ENCODE measurements at places on chromosomes 4 and X.

DNA sequence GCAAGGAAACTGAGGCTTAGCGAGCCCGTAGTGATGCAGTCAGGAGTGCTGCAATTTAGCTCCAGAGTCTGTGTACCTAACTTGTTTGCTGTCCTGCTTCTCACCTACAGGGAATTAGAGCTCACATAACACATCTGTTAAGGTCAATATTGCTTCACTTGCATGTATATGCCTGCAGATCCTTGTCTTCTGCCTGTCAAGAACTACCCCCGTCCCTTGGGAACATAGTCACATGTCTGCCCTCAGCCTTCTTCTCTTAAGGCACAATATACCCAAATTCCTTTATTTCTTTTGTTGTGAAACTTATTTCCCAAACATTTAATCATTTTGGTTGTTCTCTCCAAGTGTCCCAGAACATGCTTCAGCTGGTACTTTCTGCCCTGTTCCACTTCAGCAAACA is 103.3 kb upstream of the LEF1 start:
- no peak for DNase-seq

DNA sequence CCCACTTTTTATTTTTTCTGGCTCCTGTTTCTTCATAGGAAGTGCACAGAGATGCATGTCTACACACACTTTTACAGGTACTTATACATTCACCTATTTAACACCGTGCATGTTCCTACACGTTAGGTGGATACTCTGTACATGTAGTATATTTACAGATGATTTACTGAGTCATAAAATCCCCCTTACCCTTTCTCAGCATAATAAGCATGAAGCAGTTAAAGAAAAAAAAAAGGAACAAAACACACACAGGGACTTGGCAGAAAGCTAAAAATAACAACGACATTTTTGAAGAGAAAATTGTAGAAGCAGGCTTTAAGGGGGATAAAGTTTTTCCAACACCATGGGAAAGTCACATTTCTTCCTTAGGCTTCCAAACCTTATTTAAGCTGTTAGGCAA is 96.4 kb upstream of the IQCM start:
- DNase-seq: no peak

DNA sequence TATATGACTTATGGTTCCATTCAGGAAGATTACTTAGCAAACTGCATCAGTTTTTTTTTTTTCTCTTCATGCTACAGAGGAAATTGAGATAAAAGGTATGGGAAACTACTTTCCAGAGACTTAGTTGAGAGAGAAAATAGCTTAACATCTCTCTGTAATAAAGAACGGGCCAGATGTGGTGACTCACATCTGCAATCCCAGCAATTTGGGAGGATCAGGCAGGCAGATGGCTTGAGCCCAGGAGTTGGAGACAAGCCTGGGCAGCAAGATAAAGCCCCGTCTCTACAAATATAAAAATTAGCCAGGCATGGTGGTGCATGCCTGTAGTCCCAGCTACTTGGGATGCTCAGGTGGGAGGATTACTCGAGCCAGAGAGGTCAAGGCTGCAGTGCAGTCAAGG is 271.2 kb upstream of the TENM3 start:
- DNase-seq: no peak

DNA sequence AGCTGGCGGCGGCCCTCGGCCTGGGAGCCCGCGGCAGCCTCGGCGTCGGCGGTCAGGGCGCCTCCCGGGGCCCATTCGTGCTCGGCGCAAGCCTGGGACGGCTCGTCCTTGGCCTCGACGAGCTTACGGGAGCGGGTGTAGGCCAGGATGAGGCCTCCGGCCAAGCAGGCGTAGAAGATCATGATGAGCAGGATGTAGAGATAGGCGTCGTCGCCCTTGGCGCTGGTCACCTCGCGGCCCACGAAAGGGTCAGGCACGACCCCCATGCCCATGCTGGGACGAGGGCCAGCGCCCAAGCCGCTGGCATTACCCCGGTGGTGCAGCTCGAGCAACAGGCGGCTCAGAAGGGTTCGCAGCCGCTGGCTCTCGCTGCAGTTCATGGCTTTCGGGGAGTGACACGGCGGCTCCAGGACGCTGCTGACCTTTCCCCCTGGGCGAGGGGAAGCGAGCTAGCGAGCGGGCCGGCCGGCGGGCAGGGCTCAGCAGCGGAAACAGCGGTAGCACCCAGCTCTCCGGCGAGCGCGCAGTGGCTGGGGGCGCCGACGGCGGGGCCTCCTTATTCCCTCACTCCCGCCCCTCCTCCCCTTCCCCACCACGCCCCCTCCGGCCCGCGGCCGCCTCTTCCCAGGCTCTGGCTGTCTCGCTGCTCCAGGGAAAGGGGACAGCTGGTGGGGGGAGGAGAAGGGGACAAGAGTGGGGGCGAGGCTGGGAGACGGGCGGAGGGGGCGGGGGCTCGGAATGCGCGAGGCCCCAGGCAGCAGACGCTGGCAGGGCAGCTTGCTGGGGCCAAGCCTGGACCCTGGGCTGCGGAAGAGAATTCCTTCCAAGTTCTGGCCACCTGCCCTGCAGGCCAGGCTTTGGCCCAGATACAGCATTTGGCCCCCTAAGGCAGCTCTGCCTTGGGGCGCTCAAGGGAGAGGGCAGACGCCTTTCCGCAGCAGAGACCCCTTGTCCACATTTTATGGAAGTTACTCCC is at the start of gene KCNE5:
Gene KCNE5 (minus strand): TSS at position 532 of the 976 bp plus-strand sequence. CDS start 152 bp downstream, at position 380.
- no peak for DNase-seq

DNA sequence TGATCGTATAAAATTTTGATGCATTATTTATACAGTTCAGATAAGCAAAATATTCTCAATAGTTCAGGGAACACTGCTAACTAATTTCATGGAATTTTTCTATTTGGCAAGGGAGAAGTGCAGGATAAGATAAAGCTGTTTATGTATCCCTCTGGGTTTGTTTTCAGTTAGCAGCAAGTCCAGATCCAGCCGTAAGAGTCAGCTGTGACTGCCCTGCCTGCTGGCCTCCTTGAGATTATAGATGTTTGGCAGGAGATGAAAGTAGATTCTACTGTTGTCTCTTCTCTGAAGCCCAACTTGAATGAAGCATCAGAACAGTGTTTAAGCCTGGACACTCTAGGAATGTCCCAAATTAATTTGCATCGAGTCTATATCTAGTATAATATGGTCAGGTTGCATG is 29.5 kb downstream of the ANTXR2 start:
- DNase-seq: no peak

DNA sequence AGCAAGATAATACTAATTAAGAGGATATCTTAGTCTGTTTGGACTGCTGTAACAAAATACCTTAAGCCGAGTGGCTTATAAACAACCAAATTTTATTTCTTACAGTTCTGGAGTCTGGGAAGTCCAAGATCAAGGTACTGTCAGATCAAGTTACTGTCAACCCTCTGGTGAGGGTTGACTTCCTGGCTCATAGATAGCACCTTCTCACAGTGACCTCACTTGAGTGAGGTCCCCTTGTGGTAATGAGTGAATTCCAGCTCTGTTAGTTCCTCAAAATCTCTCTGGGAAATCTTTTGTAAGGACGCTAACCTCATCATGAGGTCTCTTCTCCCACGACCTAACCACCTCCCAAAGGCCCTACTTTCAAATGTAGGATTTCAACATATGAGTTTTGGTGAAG is 36.9 kb upstream of the ADGRA3 start:
- DNase-seq: no peak

DNA sequence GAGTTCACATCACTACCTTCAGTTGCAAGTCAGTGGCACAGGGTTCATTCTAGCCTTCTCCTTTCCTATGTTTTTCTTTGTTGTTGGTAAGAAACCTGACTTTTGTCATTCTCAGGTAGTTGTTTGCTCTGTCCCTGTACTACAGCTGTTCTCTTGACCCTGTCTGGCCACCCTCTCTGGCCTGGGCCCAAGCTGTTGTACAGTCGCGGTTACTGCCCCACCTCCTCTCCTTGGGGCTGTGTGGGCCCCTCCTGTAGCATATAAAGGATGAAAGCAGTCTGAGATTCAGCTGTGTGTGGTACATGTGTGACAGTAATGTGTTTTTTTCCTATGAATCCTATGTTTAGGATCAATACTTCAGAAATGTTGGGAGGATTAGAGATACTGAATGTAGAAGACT is 12.5 kb downstream of the MOB1B start:
- DNase-seq: no peak

GRCh38 chr4:89914609-89915550 is 20.2 kb downstream of the MMRN1 start:
- no peak for DNase-seq

- DNase-seq: peak; percentile 39
These were observed 140.8 kb downstream of the CPE start for GRCh38 chr4:165519591-165519990.

GRCh38 chr4:38166768-38167167 is 206.6 kb downstream of the PTTG2 start:
- DNase-seq: no peak

Data from hindlimb muscle (tissue), 1 donor.